ENCODE measurements at places on chromosomes 13 and 19.

- no peak for DNase-seq
Measured at GRCh38 chr19:33434069-33434885, 60.8 kb downstream of the CEBPG start.

GRCh38 chr19:4198467-4199126 lies 16.1 kb downstream of the ANKRD24 start:
- no peak for DNase-seq

GRCh38 chr19:55080121-55080967 lies 4.7 kb downstream of the EPS8L1 start:
- DNase-seq = peak; percentile 80

GRCh38 chr19:55175117-55175867 lies 4.8 kb downstream of the SYT5 start:
- no peak for DNase-seq

GRCh38 chr13:23928985-23929384 lies 31.7 kb upstream of the C1QTNF9B start:
- DNase-seq = no peak

DNA sequence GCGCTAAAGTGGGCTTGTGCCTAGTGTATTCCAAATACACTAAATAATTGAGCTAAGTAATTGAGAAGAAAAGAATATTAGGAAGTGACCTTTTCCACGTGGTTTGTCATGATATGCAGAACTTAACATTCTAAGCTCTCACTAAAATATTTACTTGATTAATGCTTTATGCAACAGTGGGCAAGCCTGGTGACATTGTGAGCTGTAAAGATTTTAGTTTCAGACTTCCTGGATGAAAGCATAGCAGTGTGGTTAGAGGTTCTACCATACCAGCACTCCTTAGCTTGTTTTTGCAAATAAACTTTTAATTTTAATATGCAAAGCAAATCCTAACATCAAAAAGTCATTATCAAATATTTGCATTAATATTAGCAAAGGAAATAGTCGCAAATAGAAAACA lies 1065.1 kb upstream of the SPRY2 start:
- no peak for DNase-seq

- peak; percentile 69 for DNase-seq
Measured at GRCh38 chr13:40624383-40624782, 42.1 kb downstream of the FOXO1 start.

DNA sequence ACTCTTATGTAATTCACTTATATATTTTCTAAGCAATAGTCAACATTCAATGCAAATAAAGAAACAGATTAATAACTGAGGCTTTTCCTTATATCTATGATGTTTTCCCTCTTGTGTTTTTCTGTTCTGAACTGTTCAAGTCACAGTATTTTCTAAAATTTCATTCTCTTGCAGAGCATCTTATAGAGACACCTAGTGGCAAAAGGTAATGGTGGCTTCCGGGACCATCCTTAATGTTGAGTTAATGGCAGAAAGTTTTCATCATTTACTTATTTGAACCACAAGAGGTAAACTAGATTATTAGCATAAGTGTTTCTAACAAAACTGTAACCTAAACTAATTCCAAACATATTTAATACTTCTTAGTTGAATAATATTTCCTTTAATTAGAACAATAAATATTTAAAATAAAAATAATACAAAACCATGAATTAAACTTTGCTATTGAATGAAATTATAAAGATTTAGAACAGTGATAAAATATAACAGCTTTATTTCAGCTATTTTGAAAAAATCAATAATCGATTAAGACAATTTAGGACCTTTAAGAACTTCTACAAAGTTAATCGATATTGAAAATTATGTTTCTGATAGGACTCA lies 1.7 kb upstream of the SLITRK5 start:
- no peak for DNase-seq

DNA sequence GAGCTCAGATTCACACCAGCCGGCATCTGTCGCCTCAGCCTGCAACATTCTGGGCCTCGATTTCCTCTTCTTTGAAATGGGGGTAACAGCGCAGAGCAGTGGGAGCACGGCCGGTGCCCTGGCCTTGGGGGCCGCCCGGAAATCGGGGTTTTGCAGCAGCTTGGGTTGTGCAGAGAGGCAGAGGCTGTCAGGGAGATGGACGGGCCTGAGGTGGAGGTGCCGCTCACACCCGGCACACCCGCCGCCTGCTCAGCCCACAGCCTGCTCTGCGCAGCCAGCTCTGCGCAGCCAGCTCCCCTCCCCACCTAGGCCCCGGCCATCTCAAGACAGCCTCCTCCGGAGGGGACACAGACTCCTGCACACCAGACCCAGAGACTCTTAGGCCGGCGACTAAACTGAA lies 10.6 kb downstream of the KLF2 start:
- DNase-seq = no peak

DNA sequence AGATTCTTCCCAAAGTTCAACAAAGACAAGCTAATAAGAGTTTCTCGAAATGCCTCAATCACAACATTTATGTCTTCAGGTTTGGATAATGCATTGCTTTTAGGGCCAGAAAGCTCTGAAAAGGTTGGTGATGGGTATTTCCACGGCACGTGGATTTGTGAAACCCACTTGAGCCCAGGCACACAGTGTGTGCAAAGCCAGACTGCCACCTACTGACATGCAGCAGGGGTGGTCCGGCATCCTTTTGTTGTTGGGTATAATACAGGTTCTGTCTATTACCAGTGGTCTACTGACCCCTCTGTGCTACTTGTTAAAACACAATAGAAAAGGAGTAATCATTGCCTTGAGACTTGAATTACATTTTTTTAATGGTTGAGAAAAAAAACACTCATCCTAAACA lies 225.6 kb downstream of the RAP2A start:
- DNase-seq = no peak

GRCh38 chr13:33531484-33531883 lies 245.9 kb upstream of the STARD13 start:
- no peak for DNase-seq

- DNase-seq = no peak
Measured at GRCh38 chr13:99507054-99507453, 5.8 kb downstream of the TM9SF2 start.

DNA sequence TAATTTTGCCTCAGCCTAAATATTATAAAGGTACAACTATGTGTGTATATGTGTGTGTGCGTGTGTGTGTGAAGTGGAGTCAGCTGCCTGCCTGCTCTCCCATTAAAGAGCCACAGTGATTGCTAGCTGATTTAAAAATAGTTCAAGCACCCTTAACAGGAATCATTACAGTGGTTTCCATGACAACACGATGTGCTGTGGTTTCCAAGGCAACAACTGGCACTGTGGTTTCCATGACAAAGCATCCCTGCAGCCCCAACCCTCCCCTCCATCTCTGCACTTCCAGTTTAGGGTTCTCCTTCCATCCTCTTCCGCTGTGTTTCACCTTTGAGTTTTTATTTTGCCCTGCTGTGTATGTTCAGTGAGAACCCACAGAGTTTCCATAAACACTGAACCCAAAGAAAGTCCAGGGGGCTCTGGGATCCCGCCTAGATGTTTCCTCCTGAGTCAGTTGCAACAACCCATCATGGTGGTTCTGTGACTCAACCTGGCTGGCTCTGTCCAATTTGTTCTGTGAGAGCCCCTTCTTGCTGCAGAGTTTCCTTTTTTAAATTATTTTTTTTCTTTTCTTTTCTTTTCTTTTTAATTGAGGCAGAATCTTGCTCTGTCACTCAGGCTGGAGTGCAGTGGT lies 7.1 kb upstream of the PNMA8A start:
- no peak for DNase-seq

DNA sequence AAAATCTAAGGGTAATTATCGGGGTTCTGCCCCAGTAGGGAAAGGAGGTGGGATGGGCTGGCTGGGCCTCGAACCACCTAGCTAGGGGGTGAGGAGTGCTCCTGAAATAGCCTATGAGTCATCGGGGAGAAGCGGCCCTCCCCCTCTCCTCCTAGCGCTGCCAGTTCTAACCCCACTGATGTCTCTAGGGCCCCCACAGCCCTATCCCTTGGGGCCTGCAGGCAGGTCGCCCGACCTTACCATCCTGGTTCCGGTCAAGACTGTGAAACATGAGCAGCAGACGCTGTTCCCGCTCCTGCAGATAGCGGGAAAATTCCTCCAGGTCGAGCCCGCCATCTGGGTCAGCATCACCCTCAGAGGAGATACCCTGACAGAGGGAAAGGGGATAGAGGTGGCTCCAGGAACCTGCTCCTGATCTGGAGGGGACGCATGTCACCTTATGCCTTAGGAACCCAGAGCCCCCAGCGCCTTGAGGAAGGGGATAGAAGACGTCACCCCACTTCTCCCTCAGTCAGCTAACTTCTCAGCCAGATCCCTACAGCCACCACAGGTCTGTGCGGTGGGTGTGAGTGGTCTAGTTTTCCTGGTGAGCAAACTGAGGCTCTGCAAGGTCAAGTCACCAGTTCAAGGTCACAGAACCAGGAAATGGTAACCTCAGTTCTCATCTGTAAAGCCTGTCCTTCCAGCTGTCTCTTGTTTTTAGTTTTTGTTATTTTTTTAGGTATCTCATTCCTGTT lies 1.5 kb downstream of the SLC25A23 start:
- DNase-seq = no peak

DNA sequence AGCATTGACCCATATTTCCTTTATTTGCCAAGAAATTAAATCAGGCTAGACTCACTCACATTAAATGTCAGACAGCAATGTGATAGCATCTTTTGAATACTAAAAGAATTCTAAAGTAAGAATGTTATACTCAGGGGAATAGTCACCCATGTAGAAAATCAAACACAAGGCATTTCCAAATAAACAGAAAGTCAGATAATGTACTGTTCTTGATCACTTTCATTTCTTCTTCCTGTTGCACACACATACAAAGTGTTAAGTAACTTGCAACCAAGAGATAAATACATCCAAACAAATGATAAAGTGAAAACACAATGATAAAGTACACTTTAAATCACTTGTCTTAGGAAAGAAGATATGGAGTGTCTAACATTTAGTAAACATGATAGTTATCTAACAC lies 1366.6 kb upstream of the MIR17HG start:
- DNase-seq = no peak

DNA sequence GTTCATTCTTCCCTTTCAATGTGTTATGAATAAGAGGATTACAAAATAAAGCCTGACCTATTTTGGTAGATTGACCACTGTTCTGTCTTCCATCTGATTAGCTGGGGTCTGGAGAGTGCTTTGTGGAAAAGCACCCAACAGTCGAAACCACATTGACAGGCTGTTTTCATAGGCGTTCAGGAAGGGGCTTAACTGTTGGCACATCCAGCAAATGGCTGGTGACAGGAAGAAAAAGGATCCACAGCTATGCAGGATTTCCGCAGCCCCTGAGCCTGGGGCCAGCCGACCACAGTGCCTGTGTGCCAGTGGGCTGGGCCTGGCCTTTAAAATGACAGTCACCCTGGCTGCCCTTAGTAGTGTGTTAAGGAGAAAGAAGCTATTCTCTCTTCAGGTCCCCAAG lies 113.3 kb downstream of the SIPA1L3 start:
- DNase-seq = no peak

DNA sequence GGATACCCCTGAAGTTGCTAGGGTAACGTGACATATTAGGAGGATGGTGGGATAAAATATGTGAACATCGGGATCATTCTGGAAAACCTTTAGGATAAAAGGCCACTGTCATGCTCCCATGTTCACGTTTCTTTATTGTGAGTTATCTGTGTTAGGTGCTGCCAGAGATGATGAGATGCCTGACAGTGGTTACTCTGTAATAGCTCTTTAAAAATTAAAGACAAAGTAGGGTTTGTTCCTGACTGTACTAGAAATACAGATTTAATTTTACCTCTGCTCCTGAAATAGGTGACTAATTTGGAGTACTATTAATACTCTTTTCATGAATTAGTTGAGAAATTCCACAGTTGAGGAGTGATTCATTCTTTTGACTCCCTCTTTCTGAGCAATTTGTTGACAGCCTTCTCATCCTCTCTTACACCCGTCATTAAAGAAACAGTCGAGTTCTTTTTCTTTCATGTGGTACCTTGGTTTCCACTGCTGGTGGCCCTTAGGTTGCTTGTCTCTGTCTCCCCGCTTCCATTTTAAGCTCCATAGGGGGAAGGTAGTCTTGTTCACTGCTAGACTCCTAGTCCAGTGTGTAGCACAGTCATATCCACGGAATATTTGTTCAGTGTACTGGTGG lies 28.4 kb downstream of the SAE1 start:
- DNase-seq = peak; percentile 50

DNA sequence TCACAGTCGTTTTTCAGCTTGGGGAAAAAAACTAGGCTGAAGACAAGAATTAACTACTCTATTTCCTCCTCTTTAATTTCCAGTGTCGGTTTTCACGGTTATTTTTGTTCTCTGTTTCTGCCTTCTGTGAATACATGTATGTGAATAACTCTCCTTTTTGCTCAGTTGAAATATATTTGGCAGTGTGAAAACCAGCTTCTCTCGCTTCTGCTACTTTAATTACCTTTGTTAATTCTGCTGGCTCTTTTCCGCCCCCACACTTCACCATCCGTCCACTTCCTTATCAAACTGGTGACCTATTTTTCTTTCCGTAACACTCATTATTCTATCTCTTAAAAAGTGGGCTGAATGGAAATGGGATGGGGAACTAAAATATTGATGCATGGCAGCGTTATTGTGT lies 126.4 kb downstream of the POU4F1 start:
- DNase-seq = no peak

DNA sequence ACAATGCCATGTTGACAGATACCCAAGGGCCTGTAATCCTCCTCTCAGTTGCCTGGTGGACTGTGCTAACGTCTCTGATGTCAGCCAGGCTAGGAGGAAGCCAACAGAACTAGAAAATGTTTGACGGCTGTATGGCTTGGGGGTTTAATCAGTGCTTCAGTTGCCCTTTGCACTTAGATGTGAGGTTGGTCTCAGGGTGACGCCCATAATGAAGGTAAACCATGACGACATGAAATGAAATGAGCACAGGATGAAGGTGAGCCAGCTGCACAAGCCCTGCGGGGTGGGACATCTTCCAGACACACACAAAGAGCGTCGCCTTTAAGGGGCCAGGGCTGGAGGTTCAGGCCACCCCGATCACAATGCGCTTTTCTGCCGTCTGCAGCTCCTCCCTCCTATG lies 127.2 kb downstream of the CRYL1 start:
- no peak for DNase-seq

Data from stimulated activated CD4-positive, alpha-beta T cell treated with anti-CD3 and anti-CD28 coated beads, Interleukin-1b, Interleukin-23, amount 100 ng/mL, for 48 hours (primary cell).